ENCODE measurements at places on chromosomes 2 and 18.
A peak's percentile ranks its signal among the peaks of the same experiment; 100 is the strongest.

DNA sequence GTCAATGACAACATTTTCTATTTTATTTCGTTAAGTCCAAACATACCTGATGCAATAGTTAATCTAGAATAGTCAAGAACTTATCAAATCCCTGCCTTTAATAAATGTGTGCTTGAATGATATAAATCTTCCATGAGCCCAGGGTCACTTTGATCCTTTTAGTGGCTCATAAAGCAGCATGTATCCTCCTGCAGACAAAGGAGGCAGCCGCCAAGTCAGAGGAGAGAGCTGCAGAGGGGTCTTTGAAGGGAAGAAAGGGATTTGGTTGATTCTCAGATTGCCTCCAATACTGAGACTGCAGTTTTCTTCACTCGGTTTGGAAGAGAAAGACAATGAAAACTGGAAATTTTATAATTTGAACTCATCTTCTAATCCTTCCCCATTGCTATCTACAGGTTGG is 378.4 kb upstream of the PIK3C3 start:
- DNase-seq, result no peak

DNA sequence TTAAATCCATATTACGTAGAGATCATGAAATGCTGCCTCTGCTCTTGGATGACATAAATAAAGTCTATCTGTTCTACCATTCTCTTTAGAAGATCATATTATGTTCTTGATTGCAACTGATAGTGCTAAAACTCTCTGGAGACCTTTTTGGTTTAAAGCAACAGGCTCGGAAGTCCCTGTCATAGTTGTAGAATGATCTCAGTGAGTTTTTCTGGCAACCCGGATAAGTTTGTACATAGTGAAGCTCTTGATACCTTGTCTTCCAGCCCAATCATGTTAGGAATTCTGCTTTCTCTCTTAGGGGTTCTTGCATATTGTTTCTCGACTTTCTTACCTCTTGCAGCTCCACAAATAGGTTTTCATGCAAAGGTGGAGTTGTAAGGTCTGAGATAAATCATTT is 156.1 kb downstream of the TTC27 start:
- no peak for DNase-seq

DNA sequence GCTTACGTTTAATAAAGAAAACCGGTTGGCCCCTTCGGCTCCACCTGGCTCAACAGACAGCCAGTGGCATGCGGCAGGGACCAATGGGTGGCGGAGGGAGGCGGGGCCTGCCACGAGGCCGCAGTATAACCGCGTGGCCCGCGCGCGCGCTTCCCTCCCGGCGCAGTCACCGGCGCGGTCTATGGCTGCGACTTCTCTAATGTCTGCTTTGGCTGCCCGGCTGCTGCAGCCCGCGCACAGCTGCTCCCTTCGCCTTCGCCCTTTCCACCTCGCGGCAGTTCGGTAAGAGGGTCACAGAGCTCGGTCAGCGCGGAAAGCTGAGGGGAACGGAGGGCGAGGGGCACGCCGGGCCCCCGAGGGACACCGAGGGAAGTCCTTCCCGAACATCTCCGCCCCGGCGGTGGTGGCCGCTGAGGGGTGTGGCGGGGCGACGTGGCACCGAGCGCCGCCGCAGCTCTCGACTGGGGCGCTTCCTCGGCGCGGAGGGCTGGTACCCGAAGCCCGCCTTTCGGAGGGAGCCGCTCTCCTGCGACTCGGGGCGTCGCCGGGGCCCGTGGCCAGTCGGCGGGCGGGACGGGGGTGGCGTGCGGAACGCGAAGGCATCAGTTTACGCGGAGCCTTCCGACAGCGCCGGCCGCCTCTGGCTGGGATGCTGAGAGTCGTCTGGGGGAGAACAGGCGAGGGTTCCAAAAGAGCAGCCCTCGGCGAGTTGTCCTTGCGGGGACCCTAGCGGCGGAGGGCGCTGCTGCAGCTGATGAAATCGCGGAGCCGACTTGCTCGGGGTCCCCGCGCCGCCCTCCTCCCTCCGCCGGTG is at the start of gene MTHFD2:
Gene MTHFD2 (plus strand): TSS at position 155 of the 814 bp plus-strand sequence. CDS start 27 bp downstream, at position 182.
- peak; percentile 85 for DNase-seq

DNA sequence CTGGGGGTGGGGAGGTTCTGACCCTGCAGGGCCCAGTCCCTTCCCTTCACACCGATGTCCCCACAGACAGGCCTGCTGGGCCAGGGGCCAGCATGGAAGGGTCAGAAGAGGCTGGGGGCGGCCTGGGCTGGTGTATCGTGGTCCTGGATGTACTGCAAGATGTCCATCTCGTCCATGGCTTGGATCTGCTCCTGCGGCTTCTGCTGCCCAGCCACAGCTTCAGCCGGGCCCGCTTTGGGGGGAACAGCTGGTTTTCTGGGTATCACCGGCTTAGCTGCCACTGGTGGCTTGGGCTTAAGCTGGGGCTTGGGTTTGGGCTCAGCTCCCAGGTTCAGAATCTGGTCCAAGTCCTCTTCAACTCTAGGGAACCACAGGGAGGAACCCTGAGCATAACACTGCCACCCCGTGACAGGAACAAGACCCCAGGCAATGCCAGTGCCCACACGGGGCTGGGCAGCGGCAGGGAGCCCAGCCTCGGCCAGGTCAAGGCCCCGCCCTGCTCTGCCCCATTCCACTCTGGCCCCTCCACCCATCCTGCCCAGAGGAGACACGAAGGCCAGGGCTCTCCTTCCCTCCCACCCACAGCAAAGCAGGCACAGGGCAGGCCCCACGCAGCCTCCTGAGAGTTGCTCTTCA is 31.9 kb downstream of the HS1BP3 start:
- no peak for DNase-seq

DNA sequence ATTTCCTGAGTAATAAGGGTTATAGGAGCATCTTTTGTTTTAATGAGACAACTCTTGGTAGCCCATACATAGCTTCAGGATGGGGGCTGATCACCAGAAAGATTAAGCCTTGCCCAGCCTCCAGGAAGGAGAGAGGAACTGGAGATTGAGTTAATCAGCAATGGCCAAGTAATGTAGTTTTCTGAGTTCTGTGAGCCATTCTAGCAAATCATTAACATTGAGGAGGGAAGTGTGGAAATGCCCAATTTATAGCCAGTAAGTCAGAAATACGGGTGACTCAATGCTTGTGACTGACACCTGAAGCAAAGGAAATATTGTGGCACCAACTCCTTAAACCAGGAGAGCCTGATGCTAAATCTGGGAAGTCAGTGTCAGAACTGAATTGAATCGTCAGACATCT is 205.1 kb upstream of the SRD5A2 start:
- DNase-seq, result no peak

- DNase-seq, result no peak
Measured at GRCh38 chr2:38146907-38147307, 71.0 kb upstream of the CYP1B1 start.

DNA sequence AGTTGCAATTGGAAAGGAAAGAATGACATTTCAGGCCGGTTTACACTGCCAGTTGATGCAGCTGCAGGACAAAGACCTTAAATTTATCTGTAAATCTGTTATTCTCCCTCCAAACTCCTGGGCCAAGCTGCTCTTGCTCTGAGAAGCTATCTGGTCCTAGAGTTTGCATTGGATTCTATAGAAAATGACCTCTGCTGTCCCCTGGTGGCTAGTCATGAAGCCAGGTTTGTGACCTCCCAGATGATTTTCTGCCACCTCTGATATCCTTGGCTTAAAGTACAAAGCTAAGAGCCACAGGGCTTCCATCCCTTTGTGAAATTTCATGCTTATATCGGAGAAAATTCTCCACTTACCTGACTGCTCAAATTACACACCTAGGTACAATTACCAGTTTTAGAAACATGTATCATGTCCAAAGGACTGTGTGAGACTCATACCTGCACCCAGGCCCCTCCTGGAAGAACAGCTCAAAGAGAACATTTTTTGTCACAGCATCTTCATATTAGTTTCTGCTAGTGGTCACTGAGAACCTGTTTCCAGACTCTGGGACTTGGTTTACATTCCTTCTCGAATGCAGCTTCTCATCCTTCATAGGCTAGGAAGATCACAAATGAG is 28.9 kb upstream of the IER3IP1 start:
- DNase-seq, result peak; percentile 14

DNA sequence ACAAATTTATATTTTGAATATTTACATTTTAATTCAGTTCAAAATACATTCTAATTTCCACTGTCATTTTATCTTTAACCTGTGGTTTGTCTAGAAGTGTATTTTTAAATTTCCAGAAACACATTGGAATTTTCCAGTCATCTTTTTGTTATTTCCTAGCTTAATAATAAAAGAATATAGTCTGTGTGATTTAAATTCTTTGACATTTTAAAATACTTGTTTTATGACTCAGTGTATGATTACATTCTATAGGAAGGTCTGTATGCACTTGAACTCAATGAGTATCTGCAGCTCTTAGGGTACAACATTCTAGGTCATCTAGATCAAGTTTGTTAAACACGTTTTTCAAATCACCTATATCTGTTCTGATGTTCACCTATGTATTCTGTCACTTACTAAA is 88.3 kb upstream of the MBOAT2 start:
- no peak for DNase-seq

GRCh38 chr2:78020491-78020890 is 498.3 kb upstream of the LRRTM4 start:
- no peak for DNase-seq

DNA sequence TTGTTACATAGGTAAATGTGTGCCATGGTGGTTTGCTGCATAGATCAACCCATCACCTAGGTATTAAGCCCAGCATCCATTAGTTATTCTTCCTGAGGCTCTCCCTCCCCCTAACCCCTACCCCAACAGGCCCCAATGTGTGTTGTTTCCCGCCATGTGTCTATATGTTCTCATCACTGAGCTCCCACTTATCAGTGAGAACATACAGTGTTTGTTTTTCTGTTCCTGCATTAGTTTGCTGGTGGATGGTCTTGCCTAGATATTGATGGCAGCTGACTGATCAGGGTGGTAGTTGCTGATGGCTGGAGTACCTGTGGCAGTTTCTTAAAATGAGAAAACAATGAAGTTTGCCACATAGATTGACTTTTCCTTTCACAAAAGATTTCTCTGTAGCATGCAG is 34.6 kb upstream of the MSTN start:
- no peak for DNase-seq

GRCh38 chr2:85578243-85579180 is 1.1 kb downstream of the VAMP8 start:
- DNase-seq, result no peak

DNA sequence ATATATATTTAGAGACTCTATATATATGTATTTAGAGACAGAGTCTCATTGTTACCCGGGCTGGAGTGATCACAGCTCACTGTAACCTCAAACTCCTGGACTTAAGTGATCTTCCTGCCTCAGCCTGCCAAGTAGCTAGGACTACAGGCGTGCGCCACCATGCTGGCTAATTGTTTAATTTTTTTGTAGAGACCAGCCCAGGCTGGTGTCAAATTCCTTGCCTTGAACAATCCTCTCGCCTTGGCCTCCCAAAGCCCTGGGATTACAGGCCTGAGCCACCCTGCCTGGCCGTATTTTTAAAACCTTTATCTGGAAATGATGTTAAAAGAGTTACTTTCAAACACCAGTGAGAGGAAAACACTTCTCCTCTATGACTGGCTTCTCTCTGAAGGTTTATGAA is 30.9 kb upstream of the PGAP1 start:
- DNase-seq, result no peak

DNA sequence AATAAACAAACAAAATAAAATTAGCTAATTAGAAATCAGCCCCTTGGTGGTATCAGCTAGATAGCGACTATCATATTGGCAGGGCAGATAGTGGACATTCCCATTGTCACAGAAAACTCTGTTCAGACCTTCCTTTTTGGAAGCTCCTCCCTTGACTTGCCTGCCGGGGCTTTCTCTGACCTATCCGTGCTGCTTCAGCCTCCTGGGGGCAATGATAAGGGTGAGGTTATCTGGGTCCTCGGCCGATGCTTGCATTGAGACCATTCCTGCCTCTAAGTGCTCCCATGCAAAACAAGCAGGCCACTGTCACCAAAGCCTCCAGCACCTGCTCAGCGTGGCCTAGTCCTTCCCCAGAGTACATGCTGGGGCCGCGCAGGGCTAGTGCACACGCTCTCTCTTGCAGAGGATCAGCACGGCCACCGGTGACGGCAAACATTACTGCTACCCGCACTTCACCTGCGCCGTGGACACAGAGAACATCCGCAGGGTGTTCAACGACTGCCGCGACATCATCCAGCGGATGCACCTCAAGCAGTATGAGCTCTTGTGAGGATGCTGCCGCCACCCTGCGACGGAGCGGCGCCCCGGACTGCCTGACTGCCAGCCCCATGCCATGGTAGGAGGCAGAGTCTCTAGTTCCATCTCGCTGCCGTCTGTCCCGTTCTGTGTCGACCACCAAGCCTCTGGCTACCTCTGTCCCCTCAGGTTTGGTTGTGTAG is 27.4 kb downstream of the MPPE1 start:
- no peak for DNase-seq

DNA sequence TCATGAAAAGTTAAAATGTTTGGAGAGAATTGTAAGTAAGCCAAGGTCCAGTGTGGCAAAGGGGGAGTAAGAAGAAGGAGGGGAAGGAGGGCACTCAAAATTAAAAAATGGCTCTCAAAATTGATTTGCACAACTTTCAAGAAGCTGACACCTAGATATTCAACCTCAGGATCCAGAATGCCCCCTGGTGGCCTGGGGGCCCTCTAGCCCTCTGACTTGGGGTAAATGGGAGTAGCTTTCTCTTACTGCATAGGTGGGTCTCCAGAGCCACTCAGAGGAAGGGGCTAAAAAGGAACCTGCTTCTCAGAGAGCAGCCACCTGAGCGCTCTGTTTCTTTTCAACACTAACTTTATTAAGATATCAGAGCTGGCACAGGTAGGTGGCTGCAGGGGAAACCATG is 968.5 kb downstream of the BCL11A start:
- DNase-seq, result no peak

DNA sequence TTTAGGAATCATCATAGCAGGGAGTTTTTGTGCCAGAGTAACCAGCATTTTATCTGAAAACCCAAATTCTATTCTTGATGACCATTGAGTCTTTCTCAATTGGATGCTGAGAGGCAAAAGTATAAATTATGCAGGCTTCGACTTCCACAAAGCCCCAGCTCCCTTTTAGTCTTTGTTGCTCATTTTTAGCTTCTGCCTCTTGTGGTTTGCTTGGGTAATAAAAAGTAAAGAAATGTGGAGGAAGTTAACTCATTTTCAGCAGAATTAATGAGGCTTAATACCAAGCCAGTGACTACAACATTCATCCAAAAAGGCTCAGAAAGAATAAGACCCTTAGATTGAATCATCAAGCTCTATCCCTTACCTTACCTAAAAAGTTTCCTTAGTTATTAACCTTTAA is 18.6 kb downstream of the ERMN start:
- DNase-seq, result no peak

DNA sequence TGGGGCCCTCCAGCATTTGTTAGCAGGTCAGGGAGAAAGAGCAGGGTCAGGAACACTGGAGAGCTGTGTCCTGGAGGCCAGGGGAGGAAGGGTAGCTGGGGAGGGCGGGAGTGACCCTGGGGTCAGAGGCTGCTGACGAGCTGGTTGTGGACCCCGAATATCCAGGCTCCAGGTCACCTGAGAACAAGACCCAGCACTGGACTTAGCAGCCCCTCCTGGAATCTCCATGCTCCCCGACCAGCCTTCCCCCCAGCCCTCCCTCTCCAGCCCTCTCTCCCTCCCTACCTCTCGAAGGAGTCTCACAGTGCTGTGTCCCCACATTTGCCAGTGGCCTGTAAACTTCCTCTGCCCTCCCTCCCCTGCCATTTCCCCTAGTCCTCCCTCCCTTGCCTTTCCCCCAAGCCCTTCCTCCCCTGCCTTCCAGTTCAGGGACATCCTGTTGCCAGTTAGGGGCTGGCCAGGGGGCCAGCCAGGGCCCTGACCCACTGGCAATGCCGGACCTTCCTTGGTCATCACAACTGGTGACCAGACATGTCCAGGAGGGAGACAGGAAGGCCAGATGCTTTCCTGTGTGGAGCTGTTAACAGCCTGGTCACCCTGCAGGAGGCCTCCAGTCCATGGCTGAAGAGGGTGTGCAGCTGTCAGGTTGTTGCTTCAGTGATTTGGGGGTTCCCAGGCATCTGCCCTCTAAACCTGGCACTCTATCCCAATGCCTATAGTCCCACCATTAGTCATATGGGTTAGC is 50.0 kb upstream of the FAHD2A start:
- DNase-seq, result no peak

Measured in activated T-cell treated with anti-CD3 and anti-CD28 coated beads for 1 hour (primary cell).